ENCODE measurements at places on chromosomes 1 and 21.

- no peak for DNase-seq
Observed at GRCh38 chr1:245881767-245882391, 625.2 kb downstream of the SMYD3 start.

- no peak for DNase-seq
Observed at GRCh38 chr1:22406722-22407495, 44.7 kb upstream of the ZBTB40 start.

- DNase-seq = no peak
Observed at GRCh38 chr1:4108331-4108730, 208.3 kb upstream of the C1orf174 start.

DNA sequence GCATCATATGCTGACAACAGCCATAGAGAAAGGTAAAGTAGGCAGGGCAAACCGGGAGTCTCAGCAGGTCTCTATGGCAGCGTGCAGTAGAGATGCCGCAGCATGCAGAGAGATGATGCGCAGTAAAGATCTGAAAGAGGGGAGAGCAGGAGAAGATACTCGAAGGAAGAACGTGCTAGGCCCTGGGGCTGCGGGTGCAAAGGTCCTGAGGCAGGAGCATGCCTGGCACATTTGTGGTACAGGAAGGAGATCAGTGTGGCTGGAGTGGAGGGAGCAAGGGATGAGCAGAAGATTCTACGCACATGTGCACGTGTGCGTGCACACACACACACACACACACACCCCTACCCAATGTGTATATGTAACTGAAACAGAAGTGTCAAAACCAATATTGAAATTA, 45.0 kb downstream of the ARHGEF10L start:
- no peak for DNase-seq

GRCh38 chr1:100780814-100781213, 61.3 kb downstream of the VCAM1 start:
- no peak for DNase-seq

- DNase-seq = peak; percentile 35
Observed at GRCh38 chr1:212030936-212031528, 4.3 kb downstream of the INTS7 start.

DNA sequence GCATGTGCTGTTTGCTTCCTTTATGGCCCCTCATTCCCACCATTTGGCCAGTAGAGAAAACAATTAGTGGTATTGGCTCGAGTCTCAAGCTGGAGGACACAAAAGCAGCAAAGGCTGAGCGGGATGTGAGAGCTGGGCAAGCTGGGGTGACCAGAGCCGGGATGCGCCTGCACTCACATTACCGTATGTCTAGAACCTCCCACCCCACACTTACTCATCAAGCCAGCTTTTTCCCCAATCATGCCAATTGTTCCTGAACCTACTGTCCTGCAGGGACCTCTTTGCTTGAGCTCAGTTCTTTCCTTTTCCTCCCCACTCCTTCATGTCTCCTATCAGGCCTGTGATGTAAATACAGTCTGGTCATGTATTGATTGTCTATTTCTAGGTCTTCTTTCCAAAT, 45.9 kb downstream of the KIRREL1 start:
- no peak for DNase-seq

DNA sequence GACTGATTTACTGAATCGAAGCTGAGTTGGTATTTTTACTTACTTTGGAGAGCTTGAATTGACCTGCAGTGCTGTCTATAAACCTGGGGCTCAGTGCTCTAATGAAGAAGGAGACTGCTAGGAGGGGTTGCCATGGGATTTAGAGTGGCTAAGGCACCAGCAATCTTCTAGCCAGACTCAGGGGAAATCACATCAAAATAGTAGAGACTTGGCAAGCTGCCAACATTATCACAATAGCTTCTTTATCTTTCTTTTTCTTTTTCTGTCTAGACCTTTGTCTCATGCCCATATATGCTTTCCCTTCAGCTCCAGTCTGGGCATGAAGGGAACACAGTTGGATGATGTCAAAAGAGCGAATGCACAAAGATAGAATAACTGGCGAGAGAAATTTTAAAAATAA, 301.1 kb upstream of the DPYD start:
- no peak for DNase-seq
